ENCODE measurements at places on chromosomes 1 and 21. TPM values are rescaled to one million over a fixed set of nuclear protein-coding genes. Genes with fewer than 3 reads are reported as not detected.

DNA sequence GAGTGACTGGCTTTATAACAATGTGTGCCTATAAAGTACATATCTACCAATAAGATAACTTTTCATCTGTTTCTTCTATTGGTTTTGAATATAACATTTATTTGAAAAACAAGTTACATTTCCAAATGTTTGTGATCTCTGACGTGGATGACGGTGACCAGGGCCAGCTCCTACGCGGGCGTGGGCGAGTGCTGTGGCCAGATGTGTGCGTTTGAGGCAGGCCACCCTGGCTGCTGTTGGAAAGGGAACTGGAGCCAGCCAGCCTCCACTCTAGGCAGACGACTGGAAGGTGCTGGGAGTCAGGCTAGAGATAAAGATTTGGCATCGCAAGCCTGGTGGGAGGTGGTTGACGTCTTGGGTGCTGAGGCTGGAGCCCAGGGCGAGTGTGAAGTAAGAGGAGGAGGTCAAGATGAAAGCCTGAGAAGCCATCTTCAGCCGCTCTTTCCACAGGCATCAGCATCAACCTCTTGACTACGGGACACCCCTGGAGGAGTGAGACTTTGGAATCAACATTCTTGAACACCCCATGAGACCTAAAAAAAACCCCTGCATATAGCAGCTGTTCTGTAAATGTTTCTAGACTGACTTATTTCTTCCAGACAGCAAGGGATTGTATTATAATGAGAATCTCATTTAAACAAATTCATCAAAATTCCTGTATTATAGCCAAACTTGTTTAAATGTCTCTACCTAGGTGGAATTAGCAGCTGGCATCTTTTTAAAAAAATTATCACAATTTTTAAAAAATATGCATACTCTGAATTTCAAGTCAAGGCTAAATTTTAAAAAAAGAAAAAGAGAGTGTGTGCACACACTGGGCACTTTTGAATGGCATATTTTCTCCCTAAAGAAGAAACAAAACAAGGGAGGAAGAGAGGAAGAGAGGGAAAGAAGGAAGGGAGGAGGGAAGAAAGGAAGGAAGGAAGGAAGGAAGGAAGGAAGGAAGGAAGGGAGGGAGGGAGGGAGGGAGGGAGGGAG is 112.5 kb upstream of the SLC44A3 start:
- peak; percentile 67 for DNase-seq

GRCh38 chr1:10909697-10910680 is 102.5 kb upstream of the TARDBP start:
- no peak for DNase-seq

DNA sequence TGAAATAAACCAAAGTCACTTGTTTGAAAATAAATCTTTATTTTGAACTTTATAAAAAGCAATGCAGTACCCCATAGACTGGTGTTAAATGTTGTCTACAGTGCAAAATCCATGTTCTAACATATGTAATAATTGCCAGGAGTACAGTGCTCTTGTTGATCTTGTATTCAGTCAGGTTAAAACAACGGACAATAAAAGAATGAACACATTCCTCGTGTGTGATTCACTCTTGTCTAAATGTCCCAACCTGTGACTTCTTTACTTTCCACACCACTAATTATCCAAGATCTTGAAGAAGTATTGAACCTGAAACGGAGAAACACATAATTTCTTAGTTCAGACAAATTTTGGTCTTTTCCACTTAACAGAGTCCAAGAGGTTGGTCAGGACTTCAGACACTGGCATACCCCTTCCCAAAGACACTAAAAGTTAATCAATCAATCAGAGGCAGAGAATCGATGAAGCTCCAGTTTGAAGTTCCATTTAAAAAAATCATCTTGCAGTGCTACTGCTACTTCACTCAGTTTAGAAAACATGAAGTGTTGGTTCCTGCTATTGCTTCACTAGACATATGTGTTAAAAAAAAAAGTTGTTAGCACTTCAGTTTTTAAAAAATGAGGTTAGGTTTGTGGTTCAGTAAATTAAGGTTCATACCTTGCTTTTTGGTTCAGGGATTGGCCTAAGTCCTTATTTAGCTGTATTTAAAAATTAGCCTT is 26.2 kb downstream of the ATP1B1 start:
- DNase-seq: no peak

GRCh38 chr1:201724766-201725118 is 104.2 kb upstream of the IPO9 start:
- peak; percentile 28 for DNase-seq

DNA sequence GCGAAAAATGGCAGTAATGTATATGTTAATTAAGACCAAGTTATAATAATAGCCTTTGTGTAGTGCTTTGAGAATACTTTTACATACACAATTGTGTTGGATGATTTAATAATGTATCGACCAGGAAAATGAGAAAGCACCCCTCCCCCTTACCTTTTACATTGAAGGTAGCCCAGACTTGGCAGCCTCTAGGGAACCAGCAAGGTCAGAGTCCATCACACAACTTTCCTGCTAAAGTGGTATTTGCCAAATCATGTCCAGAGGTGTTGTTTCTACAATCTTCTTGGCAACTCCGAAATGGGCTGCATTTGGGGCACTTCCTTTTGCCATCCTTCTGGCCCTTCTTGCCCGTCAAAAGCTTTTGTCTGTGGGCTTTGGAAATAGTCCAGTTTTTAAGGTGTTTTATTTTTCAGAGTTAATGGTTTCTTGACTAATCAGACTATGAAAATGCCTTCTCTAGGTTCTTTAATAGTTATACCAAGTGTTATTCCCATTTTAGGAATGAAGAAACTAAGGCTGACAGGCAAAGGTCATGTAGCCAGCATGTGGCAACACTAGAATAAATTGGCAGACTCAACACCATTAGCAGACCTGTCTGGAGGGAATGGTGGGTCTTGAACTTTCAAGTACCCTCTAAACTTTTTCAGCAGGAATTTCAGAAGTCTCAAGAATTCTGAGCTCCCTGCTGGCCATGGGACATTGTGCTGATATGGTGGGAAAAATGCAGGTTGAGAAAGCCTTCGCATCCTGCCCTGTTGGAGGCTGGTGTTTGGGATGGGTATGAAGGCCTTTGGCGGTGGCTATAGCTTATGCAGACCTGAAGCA is 6.8 kb downstream of the ATP1A1 start:
- DNase-seq: no peak

- no peak for DNase-seq
These were observed 5.8 kb upstream of the CD46 start for GRCh38 chr1:207745839-207746767.

ACTL8 gene
- not detected for total RNA-seq

DNA sequence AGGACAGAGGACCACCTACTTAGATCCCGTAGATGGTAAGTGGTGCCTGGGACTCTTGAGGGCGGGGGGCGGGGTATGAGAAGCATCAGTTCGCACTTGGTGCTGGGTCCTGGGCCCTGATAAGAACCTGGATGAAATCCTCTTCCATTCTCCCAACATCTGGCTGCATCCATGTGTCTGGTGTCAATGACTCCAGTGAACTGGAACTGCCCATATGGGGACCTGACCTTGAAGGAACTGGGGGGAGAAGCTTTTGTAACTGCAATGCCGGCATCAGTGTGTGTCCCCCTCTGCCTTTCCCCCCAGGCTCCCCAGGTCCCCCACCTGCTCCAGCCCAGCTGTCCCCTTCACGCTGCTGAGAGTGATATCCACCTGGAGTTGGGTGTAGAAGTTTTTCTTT is 49.7 kb upstream of the EPB41 start:
- DNase-seq: no peak

- no peak for DNase-seq
These were observed 150.4 kb upstream of the NEGR1 start for GRCh38 chr1:72432645-72433267.
